Testis (tissue), 5 donors: ENCODE measurements at places on chromosomes 5 and 9. TPM values are rescaled to one million over a fixed set of nuclear protein-coding genes. Genes with fewer than 3 reads are reported as not detected.

Gene FOXD4L5
- not detected for polyA plus RNA-seq

Gene CBY3
- polyA plus RNA-seq: 7.8 TPM

Gene SPINK4
- not detected for polyA plus RNA-seq

Gene TMOD1
- polyA plus RNA-seq: 7.8 TPM

Gene TPPP
- polyA plus RNA-seq: 3.8 TPM

Gene DPH7
- polyA plus RNA-seq: 34.7 TPM

Gene UBE2QL1
- 2.0 TPM for polyA plus RNA-seq

Gene TIMD4
- polyA plus RNA-seq: 197 TPM

Gene N4BP3
- polyA plus RNA-seq: 1.4 TPM

Gene PNPLA7
- 4.2 TPM for polyA plus RNA-seq

Gene KLF9
- polyA plus RNA-seq: 11.8 TPM

Gene GLDC
- 12.2 TPM for polyA plus RNA-seq

Gene MIGA2
- polyA plus RNA-seq: 22.9 TPM

Gene SPATA31C1
- 21.1 TPM for polyA plus RNA-seq

Gene FIBCD1
- 20.8 TPM for polyA plus RNA-seq

Gene PRR16
- polyA plus RNA-seq: 3.4 TPM

Gene PRSS3
- polyA plus RNA-seq: 6.5 TPM

Gene IRGM
- 0.25 TPM for polyA plus RNA-seq

Gene PCSK1
- 0.63 TPM for polyA plus RNA-seq

Gene FBP1
- 16.2 TPM for polyA plus RNA-seq

Gene LCN10
- polyA plus RNA-seq: 8.7 TPM

Gene PCDHB12
- 1.4 TPM for polyA plus RNA-seq

Gene AMACR
- 12.1 TPM for polyA plus RNA-seq

Gene BAAT
- 0.13 TPM for polyA plus RNA-seq

Gene TEX48
- polyA plus RNA-seq: 34.6 TPM

Gene PCDHB16
- polyA plus RNA-seq: 1.9 TPM

Gene SH3TC2
- 32.4 TPM for polyA plus RNA-seq

Gene PCDHA1
- 1.8 TPM for polyA plus RNA-seq

Gene C5orf52
- 35.0 TPM for polyA plus RNA-seq

Gene FAM153A
- polyA plus RNA-seq: 75.0 TPM

Gene FOXD4L4
- not detected for polyA plus RNA-seq

Gene OBP2B
- 35.1 TPM for polyA plus RNA-seq
